ENCODE measurements at places on chromosomes 6 and 20. TPM values are rescaled to one million over a fixed set of nuclear protein-coding genes. Genes with fewer than 3 reads are reported as not detected.

DNA sequence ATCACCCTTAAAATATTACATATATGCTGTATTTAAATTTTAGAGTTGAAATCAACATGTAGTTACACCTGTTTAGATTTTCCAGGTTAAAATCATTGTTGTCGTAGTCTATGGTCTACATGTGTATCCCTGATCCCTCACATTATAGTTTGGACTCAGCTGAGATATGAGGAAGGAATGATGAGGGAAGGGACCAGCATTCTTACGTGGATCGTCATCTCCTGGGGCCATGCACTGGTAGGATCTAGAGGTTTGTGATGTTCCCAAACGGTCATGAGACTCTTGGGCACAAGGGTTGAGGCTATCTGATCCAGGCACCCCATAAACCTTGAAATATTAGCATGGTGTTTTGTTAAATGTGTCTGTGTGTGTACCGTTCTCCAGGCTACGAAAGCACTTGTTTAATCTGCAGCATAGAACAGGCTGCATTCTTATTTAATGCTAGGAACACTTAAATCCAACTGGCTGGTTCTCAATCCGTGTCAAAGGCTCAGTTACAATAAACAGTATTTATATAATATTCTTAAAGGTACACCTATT lies 55.4 kb downstream of the IPCEF1 start:
- DNase-seq, result no peak

DNA sequence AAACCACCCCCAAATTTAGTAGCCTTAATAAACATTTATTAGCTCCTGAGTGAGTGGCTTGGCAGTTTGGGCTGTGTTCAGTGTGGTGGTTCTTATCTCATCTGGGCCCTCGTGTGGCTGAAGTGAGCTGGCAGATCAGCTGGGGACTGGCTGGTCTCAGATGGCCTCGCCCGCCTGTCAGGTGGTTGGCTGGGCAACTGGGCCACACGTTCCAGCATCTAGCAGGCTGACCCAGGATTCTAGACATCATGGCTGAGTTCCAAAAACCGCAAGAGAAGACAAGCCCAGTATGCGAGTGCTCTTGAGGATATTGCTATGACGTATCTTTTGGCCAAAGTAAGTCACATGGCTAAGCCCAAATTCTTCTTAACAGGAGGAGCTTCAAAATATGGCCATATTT lies 28.9 kb downstream of the EIF2S2 start:
- DNase-seq, result no peak

DNA sequence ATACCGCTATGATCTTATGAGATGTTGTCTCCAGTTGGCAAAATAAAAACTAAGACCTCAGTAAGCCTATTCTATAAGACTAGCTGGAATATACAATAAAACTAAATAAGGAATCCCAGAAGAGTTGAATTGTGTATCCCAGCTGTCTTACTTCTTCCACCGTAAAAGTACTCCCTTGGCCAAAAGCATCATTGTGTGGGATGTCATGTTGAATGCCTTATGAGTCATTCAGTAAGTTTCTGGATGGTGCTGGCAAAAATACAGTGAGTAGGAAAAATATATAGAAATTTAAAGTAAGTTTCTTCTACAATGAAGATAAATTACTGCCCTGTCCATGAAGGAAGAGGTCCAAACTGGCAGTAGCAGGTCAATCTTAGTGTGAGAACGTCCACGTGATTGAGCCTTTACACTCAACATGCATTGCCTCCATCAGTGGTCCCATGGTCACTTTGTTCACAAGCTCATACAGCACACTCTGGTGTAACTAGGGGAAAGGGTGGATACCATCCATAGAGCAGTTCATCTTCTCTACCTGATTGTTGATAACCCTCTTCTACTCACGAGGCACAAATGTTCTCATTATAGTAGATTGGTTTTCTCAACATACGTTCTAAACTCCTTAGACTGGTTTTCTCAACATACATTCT lies 13.7 kb upstream of the ZNF318 start:
- DNase-seq, result no peak

DNA sequence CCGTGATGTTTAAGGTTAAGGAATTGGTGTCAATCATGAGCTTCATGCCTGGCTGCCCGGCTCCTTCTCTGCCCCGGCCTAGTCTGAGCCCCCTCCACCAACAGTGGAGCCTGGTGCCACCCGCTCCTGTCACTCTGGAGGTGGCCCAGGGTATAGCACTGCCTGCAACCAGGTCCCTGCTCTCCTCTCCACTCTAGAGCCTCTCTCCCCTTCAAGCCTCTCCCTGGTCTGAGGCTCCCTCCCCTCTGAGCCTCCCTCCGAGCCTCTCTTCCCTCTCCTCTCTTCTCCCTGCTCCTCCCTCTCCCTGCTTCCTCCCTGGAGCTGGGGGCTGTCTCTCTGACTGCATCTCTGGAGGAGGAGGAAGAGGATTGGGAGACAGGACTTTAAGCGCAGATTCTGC lies 31.3 kb upstream of the MRGBP start:
- DNase-seq, result no peak

DNA sequence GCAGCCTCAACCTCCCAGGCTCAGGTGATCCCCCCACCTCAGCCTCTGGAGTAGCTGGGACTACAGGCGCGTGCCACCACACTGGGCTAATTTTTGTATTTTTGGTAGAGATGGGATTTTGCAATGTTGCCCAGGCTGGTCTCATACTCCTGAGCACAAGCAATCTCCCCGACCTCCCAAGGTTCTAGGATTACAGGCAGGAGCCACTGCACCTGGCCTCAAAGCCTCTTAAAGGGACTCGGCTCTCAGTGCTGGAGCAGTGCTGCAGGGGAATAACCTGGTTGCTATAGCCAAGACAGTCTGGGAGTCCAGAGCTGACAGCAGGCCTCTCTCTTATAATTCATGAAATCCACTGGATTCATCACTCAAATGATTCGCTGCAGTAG lies 17.0 kb downstream of the GHRH start:
- DNase-seq, result peak; percentile 22

- no peak for DNase-seq
These were observed 108.1 kb upstream of the DUSP22 start for GRCh38 chr6:184161-184700.

DNA sequence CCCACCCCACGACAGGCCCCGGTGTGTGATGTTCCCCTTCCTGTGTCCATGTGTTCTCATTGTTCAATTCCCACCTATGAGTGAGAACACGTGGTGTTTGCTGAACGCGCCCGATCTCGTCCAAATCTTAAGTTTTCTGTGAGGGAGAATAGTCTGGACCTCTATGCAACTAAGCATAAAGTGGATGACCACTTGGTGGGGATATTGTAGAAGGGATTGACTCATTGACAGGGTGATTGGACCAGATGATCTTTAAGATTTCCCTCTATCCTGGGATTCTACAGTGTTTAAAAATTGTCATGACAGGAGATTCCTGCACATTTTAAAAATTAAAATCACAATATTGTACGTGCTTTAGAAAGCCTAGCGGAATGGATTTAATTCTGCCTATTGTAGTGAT lies 141.3 kb downstream of the TRMT11 start:
- DNase-seq, result no peak

Gene BTN1A1
- total RNA-seq, result not detected

- no peak for DNase-seq
These were observed 44.8 kb downstream of the MRAP2 start for GRCh38 chr6:84078335-84078734.

DNA sequence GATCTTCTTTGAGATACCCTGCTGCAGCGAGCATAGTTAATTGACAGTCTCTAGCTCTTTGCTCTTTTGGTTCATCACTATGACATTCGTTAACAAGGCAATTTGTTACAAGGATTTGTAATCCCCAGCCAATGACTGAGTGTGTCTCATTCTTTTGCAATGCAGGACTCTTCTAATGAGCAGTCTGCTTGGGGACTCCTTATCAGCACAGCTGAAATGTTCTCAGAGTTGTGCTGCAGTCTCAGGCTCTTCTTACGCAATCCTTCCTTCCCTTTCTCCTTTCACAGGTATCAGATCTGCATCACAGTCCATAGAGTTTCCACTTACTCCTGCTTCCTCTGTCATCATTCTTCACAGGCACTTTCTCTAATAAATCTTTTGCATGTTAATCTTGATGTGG lies 161.2 kb upstream of the OGFRL1 start:
- no peak for DNase-seq

DNA sequence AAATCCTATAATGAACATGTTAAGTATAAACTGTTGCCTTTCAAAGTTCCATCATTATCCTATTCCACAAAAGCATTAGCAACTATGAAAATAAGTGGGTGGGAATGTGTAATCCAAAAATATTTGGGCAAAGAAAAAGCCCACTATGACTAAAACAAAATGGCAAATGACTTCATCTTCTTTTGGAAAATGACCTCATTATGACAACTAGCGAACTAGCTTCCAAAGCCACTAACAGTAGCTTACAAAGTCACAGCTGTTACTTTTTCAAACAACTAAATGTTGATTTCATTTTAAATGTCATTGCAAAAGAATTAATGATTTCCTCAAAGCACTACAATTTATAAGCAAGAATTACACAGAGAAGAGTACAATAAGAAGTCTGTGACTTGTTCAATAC lies 49.8 kb upstream of the RUNX2 start:
- DNase-seq, result no peak

GRCh38 chr6:80940976-80941375 lies 811.5 kb downstream of the TENT5A start:
- DNase-seq, result no peak

DNA sequence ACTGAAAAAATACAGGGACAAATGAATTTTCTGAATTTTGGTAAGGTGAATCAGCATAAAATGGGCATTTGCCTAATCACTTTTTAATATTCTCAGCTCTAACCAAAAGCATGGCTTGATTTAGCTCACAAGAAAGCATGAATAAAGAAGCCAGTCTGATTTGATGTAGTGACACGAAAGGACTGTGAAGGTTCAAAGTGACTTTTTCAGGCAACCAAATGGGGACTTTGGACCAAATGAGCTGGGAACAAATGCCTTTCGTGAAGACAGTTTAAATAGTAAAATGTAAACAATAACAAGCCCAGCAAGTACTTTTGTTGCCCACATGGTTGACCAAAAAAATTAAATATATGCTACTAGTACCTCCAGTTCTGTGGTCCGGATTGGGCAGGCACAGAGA lies 12.9 kb upstream of the CBLN4 start:
- no peak for DNase-seq

Gene PRL
- total RNA-seq, result not detected

- no peak for DNase-seq
These were observed 14.1 kb downstream of the CDK5RAP1 start for GRCh38 chr20:33387177-33387576.

Gene TCFL5
- 20.0 TPM for total RNA-seq

DNA sequence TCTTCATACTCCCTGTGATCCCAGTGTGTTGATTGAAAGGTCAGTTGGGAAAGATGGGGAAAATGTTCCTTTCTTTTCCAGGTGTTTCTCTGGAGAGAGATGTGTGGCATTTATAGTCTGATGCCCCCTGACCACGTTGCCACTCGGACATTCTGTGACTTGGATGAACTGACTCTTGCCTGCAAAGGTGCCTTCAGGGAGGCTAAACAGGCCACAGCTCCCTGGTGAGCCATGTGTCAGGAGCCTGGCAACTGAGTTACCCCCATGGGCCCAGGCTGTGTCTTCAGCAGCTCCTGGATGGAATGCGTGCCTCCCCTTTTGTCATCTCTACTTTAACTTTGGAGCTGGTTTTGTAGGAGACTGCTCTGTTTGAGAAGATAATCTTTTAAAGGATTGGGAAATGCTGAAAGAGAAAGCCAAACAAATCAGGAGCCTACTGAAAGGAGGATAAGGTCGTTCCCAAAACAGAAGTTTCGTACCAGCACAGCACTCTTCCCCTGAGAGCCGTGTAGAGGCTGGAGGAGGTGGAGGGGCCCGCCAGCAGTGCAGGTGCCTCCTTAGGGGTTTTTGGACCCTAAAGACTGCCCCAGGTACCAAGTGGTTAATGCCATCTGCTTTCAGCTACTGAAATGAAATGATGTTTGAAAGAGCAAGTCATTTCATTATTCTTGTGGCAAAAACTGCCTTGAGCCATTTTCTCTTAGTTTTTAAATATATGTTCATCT lies 322.8 kb downstream of the ZFAND3 start:
- DNase-seq, result no peak

DNA sequence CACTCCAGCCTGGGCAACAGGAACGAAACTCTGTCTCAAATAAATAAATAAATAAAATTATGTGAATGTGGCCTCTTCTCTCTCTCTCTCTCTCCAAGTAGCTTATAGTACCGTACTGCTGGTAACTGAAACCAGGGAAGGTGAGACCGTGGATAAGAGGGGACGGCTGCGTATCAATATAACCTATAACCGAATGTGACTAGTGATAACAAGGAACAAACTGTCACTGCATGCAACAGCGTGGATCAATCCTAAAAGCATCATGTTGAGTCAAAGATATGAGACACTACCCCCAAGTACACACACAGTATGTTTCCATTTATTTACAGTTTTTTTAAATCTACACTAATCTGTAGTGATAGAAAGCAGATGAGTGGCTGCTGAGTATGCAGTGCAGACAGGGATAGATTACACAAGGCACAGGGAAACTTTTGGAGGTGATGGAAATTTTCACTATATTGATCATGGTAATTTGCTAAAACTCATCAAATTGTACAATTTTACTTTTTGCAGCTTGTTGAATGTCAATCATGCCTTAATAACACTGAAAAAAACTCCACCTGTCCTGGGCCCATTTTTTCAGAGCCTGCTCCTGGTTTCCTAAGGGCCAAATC lies 121.4 kb upstream of the ARMC2 start:
- DNase-seq, result no peak

Gene CNKSR3
- 11.5 TPM for total RNA-seq

DNA sequence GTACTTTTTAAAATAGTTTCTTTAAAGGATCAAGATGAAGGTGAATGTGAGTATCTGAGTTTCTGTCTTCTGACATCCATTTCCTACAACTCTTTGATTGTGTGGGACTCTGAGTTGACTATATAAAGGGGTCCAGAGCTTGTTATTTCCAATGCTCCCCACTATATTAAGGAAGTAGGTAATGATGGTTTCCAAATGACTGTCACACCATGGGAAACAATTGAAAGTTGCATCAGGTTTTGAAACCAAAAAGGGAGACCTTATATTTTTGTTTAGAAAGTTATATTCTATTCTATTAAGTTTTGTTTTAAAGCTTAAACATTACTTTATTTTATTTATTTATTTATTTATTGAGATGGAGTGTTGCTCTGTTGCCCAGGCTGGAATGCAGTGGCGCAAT lies 11.2 kb downstream of the CASS4 start:
- no peak for DNase-seq

Gene FERMT1
- total RNA-seq, result 2.1 TPM

Gene PAK5
- not detected for total RNA-seq

Gene THBD
- 38.2 TPM for total RNA-seq

Gene EFCAB8
- 0.51 TPM for total RNA-seq

GRCh38 chr6:108732091-108732870 lies 115.9 kb upstream of the ARMC2 start:
- no peak for DNase-seq

Gene SLC35A1
- 16.1 TPM for total RNA-seq

GRCh38 chr6:3330199-3330598 lies 71.5 kb downstream of the PSMG4 start:
- DNase-seq, result no peak

DNA sequence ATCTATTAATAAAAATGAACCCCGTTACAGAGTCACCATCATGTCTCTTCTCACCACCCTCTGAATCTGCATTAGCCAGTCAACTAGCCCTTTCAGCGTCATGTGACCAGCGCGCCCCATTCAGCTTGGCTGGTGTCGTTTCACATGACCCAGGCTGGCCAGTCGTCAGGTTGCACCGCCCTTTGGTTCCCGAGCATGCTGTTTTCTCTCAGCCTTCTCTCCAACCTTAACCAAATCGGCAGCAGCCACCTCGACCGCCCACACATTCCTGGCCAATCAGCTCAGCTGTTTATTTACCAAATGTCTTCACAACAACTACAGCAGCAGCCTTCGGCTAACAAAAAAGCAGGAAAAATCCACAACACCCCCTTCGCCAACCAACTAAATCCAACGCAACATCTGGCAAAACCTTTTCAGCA lies 5.6 kb downstream of the SRSF3 start:
- no peak for DNase-seq
